ENCODE measurements at places on chromosomes 7 and 10.

- DNase-seq, result no peak
Observed at GRCh38 chr7:148185041-148185440, 405.5 kb upstream of the C7orf33 start.

DNA sequence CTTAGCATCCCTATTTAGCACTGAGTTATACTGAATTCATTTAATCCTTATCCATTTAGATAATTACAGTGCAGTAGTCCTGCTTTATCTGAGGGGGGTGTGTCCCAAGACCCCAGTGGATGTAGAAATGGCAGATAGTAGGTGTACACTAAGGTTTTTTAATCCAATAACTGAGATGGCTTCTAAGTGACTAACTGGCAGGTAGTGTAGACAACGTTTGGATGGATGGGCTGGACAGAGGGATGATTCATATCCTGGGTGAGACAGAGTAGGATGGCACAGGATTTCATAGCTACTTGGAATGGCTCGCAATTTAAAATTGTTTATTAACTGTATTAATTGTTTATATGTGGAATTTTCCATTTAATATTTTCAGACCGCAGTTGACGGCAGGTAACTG lies 295.6 kb downstream of the CCDC3 start:
- DNase-seq, result no peak

- no peak for DNase-seq
Observed at GRCh38 chr10:34530778-34531177, 284.3 kb downstream of the PARD3 start.

DNA sequence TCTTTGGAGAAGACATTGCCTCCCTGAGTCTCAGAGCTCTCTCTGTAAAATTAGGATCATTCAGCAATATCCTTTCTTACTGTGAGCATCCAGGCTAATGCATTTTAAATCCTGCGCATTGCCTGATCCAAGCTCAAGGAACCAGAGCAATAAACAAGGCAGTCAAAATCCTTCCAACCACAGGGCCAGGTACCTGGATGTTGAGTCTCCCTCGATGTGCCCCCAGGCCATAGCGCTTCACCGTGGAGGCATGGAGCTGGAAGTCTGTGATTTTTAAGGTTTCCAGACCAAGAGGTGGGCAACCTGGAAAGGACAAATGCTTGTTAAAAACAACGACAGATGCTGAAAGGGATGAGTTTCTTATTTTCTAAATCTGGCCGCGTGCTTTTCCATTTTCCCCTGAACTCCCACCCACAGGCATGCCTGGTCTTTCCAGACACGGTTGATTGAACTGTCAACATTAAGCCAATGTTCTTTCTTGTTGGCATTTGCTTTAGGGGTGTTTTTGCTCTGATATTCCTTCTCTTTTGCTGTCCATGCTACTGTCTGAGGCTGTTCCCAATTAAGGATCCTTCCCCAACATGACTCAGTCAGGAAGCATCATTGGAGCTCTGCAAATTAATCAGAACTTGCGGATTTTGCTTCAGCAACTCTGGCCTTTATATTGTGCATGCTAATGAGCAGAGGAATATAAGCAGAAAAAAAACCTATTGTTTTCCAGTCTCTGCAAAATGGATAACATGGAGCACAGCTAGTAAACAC lies 29.0 kb downstream of the CPXM2 start:
- DNase-seq, result no peak

GRCh38 chr7:2373124-2373556 lies 18.5 kb downstream of the EIF3B start:
- DNase-seq, result no peak

- no peak for DNase-seq
Observed at GRCh38 chr7:1249731-1250130, 17.1 kb downstream of the UNCX start.

- DNase-seq, result peak; percentile 71
Observed at GRCh38 chr10:61896854-61897661, 4.4 kb upstream of the ARID5B start.

- no peak for DNase-seq
Observed at GRCh38 chr10:86684331-86685097, 16.2 kb downstream of the LDB3 start.

DNA sequence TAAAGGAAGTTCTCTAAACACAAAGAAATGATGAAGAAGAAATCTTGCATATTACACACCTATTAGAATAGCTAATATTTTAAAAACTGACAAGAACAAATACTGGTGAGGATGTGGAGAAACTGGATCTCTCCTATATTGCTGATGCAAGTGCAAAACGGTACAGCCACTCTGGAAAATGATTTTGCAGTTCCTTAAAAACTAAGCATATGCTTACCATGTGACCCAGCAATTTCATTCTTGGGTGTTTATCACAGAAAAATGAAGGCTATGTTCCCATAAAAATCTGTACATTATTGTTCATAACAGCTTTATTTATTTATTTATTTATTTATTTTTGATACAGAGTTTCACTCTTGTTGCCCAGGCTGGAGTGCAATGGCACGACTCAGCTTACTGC lies 14.9 kb upstream of the PLEKHA1 start:
- DNase-seq, result no peak

Measured in activated T-cell treated with anti-CD3 and anti-CD28 coated beads, Interleukin-2, amount 50 U/mL, for 48 hours (primary cell).